ENCODE measurements at places on chromosomes 1 and 21.

DNA sequence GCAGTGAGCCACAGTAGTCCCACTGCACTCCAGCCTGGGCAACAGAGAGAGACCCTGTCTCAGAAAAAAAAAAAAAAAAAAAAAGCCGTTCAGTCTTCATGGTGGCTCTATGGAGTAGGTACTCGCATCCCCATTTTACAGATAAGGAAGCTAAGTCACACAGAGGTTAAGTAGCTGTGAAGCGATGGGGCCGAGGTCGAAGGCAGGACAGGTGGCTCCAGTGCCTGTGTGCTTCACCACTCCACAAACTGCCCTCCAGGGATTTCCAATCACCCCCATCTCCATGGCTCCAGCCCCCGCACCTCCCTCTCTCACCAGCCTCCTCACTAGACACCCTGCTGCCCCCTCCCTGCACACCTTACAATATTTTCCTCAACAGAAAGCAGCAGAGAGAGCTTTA, 61.9 kb downstream of the SYF2 start:
- no peak for DNase-seq

DNA sequence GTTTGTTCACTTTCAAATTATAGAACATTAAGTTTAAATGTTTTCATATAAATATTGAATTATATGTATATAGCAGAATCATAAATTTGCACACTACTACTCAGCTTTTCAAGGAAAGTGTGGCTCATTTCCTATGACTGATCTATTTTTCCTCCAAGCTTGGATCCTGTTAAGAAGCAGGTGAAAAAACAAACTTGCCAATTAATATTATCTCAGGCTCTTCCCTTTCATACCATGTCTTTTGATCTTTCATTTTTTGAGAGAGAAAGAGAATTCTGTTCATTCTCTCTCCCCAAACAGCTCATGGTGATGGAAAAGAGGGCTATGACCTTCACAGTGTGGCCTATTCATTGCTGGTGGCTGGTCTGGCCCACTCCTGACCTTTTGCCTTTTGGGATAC, 43.7 kb downstream of the SEC16B start:
- DNase-seq = no peak

GRCh38 chr1:41696381-41696780, 211.9 kb upstream of the EDN2 start:
- no peak for DNase-seq

- DNase-seq = no peak
These were observed 70.1 kb upstream of the LRRC7 start for GRCh38 chr1:69497441-69498221.

- no peak for DNase-seq
These were observed 119.8 kb upstream of the SLC25A33 start for GRCh38 chr1:9419369-9420041.

DNA sequence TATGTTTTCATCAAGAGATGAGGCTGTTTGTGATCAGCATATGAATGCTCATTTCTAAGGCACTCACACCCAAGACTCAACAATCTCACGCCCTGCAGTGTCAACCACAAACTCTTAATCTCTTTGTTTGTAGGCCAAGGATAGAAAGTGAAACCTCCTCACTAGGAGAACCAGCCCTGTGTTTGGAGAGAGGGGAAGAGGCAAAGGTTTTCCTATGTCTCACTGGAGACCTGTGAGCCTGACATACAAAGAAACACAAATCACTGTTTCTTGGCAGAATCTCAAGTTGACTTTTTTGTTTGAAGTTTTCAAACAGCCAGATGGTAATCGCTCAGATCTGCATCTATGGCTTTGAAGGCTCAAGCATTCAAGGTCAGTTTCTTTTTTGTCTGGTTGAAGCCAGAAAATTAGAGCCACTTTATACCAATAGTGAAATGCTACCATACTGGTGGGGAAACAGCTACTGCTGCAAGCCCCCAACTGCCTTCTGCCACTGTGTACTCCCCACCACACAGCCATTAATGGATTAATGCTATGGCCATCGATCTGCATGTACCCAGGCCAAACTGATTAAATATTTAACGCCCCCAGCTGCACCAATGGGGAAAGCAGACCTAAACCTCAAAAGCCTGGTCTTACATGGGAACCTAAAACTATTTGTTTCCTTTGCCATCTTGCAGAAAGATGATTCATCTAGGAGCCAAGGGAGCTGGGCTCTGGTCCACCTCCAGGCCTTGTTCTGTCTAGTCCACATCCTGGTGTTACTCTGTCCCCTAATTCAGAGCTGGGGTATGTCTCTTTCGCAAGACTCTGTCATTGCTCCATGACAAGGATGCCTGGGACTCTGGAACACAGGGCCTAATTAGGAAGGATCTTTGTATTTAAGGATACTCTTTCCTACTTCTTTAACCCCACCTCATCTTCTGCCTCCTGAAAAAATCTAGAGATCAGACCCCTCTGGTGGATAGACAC, 16.3 kb downstream of the PDZK1 start:
- DNase-seq = peak; percentile 76

DNA sequence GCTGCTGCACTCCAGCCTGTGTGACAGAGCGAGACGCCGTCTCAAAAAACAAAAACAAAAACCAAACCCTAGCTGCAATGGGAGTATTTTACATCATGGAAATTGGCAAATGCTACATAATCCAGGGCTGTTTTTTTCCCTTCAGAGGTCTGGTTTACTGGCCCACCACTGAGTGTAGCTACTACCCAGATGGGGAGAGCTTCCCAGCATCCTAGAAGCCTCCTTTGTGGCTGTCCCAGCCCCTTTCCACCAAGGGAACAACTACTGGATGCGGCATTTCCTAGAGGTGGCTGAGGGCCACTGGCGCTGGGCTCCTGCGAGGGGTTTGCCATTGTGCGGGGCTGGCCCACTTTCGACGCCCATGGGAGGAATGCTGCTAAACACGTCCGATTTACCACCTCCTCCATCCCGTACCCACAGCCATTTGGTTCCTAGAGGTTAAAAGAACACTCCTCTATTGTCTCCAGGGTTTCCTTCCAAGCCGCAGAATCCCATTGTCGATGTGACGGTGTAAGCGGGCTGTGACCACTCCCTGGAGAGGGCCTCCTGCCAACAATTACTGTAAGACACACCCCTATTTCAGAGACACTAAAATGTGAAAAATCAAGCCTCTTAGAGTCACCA, 55.4 kb downstream of the RUNX3 start:
- DNase-seq = no peak

- no peak for DNase-seq
These were observed 5.5 kb upstream of the FMO2 start for GRCh38 chr1:171179318-171180227.

GRCh38 chr1:117138561-117138960, 17.0 kb upstream of the TRIM45 start:
- DNase-seq = no peak

- peak; percentile 14 for DNase-seq
These were observed 22.8 kb downstream of the LCE3E start for GRCh38 chr1:152543820-152544219.

- no peak for DNase-seq
These were observed 145.0 kb downstream of the ZSCAN20 start for GRCh38 chr1:33617451-33617850.

DNA sequence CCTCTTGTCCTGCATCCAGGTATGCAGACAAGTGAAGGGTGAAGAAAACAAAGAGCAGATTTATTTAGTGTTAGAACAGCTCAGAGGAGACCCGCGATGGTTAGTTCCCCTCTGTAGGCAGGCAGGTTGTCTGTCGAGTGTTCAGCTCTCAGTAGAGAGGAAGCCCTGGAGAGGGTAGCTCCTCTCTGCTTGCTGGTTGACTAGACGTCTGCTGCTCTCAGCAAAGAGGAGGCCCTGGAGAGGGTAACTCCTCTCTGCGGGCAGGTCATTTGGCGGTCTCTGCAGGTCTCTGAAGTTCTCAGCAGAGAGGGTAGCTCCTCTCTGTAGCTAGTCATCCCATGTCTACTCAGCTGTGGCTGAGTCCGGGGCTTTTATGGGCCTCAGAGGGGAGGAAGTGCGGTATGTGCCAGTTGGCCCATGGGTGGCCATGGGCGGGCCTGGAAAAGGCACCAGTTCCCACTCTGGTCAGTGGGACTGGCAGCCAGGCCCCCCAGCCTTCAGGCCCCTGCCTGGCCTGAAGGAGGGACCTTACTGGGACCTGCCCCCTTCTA, 13.4 kb downstream of the ZBTB40 start:
- no peak for DNase-seq

- DNase-seq = no peak
These were observed 70.4 kb upstream of the SSBP3 start for GRCh38 chr1:54476530-54477109.

DNA sequence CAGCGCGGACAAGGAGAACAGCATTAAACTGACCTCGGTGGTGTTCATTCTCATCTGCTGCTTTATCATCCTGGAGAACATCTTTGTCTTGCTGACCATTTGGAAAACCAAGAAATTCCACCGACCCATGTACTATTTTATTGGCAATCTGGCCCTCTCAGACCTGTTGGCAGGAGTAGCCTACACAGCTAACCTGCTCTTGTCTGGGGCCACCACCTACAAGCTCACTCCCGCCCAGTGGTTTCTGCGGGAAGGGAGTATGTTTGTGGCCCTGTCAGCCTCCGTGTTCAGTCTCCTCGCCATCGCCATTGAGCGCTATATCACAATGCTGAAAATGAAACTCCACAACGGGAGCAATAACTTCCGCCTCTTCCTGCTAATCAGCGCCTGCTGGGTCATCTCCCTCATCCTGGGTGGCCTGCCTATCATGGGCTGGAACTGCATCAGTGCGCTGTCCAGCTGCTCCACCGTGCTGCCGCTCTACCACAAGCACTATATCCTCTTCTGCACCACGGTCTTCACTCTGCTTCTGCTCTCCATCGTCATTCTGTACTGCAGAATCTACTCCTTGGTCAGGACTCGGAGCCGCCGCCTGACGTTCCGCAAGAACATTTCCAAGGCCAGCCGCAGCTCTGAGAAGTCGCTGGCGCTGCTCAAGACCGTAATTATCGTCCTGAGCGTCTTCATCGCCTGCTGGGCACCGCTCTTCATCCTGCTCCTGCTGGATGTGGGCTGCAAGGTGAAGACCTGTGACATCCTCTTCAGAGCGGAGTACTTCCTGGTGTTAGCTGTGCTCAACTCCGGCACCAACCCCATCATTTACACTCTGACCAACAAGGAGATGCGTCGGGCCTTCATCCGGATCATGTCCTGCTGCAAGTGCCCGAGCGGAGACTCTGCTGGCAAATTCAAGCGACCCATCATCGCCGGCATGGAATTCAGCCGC, 2.5 kb downstream of the S1PR1 start:
- DNase-seq = peak; percentile 81

DNA sequence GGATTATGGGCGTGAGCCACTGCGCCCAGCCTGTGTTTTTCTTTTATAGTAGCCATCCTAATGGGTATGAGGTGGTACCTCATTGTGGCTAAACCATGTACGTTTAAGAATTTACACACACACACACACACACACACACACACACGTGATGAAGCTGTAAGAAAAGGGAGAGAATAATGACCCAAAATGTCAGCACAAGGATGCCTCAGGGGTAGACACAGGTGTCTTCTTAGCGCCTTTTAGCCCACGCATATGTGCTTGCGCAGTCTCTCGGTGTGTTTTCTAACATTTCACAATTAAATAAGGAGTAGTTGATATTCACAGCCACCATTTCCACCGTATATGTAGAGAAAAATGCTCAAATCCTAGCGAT, 782 bp upstream of the PFKL start:
- DNase-seq = peak; percentile 14

- no peak for DNase-seq
These were observed 19.4 kb upstream of the CADM3 start for GRCh38 chr1:159152031-159152430.

- DNase-seq = no peak
These were observed 21.1 kb downstream of the PYHIN1 start for GRCh38 chr1:158952416-158952815.
